ENCODE measurements at places on chromosomes 7 and 10.

DNA sequence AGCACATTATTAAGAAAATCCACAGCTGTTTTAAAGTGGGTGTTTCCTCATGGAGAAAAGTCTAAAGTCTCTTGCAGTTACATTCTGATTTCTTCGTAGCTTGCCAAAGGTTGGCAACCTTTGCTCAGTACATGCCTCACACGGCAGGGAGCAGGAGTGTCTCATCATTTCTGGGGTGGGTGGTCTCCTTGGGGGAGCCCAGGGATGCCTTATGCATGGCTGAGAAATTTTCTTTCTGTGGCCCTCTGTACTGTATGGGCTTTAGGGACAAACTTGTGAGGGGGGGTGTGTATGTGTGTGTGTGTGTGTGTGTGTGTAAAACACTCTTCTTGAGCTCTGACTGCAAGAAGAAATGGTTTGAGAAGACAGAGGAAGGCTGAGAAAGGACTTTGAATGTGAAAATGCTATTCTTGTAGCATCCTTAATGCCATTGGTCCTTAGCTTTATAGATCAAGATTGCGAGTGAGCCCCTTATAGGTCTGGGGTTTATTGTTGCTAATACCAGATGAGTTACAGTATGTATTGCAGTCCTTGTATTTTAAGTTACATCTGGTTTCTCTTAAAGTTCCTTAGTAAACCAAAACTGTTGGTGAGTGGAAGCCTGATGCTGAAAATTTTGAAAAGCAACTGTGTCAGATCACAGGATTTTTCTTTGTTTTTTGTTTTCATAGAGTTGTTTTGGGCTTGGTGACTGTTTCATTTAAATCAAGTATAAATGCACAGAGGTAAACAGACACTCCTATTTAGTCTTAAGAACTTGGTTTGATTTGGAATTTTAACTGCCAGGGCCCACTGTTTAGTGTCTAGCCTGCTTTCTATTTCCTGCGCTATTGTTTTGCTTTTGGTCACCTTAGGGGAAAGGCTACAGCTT is 242.0 kb downstream of the BICC1 start:
- no peak for DNase-seq

GRCh38 chr7:119562839-119563238 is 710.1 kb upstream of the KCND2 start:
- no peak for DNase-seq

DNA sequence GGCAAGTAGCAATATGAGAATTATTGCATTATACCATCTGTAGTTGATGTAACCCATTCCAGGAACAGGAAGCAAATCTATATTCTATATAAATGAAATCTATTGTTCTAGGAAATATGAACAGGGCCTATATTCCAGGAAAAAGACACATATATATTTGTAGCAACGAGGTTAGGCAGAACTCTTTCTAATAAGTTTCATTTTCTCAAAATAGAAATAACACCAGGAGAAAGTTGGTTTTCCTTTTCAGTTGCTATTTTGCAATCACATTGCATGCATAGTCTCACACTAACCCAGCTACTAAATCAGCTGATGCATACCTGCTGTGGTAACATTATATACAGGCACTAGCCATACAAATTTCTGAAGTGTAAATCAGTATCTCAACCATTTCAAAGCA is 6.2 kb upstream of the IFIT2 start:
- DNase-seq: no peak

DNA sequence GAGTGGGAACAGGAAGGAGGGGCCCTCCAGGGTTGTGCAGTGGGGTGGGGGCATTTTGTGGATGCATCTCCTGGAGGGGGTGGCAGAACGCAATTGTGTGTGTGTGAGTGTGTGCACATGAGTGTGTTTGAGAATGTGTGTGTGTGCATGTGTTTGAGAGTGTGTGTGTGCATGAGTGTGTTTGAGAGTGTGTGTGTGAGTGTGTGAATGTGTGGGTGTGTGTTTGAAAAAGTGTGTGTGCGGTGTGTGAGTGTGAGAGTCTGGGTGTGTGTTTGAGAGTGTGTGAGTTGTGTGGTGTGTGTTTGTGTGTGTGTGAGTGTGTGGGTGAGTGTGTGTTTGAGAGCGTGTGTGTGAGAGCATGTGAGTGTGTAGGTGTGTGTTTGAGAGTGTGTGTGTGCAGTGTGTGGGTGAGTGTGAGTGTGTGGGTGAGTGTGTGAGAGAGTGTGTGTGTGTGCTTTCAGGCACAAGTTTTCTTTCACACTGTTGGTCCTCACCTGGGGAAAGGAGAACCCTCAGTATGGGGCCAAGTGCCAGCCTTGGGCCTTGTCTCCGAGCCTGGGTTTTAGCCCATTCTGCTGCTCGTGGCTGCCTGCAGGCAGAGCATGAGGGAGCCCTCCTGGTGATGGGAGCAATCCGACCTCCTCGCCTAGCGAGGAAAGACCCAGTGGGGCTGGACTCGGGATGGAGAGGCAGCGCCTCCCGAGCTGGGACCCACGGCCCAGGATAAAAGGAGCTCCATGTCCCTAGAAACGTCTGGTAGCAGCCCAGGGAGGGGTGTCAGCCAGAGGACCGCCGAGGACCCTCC is 35.6 kb downstream of the CDH23 start:
- no peak for DNase-seq

DNA sequence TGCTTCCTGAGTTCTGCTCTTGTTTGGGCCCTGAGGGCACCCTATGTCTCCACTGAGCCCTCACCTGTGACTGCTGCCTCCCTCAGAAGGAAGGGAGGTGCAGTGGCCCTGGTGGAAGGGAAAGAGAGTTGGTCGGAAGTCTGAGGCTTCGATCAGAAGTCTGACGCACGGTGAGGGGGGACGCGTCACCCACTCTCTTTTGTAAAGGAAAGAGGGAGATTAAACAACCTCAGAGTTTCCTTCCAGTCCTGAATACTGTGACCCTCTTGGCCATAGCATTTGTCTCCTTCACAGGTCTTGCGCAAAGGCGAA is 31.4 kb upstream of the TRIM8 start:
- peak; percentile 60 for DNase-seq

GRCh38 chr7:29564496-29565223 is 1.0 kb downstream of the PRR15 start:
- DNase-seq: no peak

DNA sequence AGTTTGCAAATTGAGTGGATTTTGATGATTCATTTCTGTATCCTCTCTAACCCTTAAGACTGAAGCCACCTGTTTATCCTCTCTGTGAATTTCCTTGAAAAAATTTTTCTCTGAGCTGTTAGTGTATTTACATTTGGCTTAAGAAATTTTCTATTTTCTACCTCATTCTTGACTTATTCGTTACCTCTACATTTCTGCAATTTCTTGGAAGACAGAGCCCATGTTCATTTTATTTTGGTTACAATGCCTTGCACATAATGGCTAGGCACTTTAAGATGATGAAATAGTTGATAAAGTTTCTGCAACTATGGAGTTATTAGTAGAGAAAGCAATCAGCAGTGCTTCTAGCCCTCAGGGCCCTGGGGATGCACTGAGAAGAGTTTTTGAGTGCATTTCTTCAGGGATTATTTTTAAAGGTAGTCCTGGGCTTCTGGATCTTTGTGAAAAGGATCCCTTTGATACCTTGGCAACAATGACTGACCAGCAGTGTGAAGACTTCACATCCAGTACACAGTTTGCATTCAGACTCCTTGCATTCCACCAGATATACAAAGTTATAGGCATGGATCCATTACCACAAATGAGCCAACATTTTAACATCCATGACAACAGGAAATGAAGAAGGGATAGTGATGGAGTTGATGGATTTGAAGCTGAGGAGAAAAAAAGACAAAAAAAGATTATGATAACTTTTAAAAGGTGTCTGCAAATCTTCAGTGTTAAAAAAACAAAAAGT is 68.2 kb downstream of the CH25H start:
- no peak for DNase-seq

DNA sequence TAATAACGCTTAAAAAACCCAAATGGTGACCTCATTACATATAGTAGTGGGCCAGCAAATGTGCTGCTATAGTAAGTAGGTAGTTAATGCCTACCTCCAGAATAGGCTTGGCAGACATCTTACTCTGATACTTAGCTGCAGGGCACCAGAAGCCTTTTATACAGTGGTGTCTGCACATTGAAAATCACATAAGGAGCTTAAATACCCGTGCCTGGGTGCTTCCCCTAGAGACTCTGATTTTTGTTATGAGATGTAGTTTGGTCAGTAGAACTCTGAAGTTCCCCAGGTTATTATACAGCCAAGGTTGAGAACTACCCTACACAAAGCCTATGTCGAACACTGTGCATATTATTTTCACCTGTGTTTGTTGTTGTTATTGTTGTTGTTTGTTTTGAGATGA is 47.2 kb downstream of the ANKIB1 start:
- DNase-seq: no peak

DNA sequence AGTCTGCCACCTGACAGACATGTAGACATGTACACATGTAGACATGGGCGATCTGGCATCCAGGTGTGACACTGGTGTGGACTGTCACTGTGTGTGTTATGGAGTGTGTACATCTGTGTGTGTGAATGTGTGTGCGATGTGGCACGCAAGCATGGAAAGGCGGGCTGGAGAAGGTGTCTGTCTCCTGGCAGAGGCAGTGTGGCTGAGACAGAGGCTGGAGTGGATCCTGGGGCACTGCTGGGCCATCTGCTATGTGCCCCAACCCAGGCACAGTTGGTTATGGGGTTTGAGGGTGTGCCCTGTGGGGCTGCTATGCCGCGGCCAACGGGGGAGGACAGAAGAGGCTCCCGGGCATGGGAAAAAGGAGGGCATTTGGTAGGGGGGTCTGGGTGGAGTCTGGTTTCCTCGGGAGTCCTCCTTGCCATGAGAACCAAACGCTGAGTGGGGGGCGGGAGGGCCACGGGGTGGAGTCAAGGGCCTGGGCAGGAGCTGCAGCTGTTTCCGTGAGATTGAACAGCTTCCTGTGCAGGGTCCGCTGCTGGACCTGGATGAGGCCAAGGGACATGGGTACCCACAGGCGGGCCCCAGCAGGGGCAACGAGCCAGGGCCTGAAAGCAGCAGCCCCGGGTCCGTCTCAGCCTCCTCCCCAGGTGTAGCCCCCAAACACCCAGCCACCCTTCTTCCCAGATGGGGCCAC is 1.3 kb downstream of the ELN start:
- DNase-seq: no peak
